ENCODE measurements at places on chromosomes 1 and 21.
A peak's percentile ranks its signal among the peaks of the same experiment; 100 is the strongest.

DNA sequence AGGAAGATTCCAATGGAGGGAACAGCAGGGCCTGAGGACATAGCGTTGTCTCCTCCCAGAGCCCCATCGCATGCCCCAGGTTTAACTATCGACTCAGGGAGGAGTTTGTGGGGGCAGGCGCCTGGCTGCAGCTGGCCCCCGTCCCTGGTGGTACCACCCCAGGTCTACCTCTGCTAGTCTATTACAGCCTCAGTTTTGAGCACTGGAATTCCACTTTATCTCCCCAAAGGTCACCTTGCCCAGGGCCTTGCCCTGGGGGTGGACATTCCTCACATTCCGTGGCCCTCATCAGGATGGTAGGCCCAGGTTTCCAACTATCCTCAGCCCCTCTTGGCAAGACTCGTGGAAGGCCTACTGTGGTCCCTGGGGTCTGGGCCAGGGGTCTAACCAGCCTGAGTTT is 65.4 kb upstream of the SSBP3 start:
- DNase-seq = no peak

GRCh38 chr1:159829273-159829634 is 2.6 kb downstream of the SLAMF8 start:
- no peak for DNase-seq

- DNase-seq = no peak
These were observed 17.3 kb upstream of the ETS2 start for GRCh38 chr21:38788275-38788905.

DNA sequence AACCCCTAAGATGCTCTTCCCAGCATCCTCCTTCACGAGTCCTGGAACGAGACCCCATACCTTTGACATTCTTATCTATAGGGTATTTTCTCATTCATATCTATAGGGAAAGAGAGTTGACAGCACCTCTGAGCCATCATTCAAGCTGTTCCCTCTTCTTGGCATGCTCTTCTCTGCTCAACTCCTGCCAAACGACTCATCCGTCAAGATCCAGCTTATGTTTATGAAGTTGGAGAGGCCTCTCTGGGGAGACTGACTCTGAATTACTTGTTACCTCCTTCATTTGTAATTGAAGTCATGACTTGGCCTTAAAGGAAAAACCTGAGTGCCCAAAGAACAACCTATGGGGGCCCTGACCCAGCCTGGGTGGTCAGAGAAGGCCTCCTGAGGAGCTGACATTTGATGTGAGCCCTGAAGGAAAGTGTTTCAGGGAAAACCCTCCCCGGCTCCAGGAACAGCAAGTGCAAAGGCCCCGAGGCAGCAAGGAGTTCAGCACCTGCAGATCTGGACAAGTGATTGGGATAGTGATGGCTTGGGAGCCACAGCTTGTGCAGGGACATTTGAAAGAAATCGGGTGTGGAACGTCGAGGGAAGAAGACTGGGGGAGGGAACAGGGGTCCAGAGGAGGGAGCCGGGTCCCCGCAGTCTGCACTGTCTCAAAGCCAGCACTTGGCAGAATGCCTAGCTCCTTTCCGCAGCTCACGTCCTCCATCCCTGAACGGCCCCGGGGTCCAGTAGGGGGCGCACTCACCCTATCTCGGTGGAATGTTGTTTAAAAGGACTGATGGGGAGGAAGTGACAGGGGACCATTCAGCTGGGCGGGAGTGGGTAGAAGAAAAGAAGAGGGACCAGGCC is 14.0 kb upstream of the CDA start:
- DNase-seq = peak; percentile 35

GRCh38 chr1:154998201-154998780 is 4.3 kb upstream of the ZBTB7B start:
- DNase-seq = no peak

- no peak for DNase-seq
These were observed 36.7 kb downstream of the DISC1 start for GRCh38 chr1:231663211-231663792.

- DNase-seq = no peak
These were observed 56.9 kb downstream of the CD34 start for GRCh38 chr1:207854001-207854400.
